8988T (cell line): ENCODE measurements at places on chromosomes 12 and 14.

DNA sequence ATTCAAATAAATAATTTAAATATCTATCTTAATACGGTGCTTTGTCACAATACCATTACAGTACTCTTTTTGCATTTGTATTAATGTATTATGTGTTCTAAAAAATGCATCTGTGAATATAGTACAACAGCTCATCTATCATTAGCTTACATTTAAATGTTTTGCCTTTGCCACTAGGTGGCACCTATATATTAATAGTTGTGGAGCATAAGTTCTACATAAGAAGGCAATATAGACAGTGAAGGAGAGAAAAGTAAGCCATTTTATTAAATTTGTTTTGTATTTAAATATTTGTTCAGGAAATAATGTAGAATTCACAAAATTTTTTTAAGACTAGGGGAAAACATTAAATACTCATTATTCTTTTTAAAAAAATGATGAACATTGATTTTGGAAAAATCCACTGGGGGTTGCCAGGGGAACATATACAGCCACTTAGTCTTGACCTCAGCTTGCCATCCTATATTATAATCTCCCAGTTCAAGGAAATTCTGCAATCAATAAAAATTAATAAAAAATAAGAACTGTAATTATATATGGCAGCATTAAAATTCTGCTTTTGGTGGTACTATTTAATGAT is 9.8 kb downstream of the CCER1 start:
- DNase-seq, result no peak

- no peak for DNase-seq
Measured at GRCh38 chr12:107684990-107685359, 624 bp upstream of the PWP1 start.

GRCh38 chr12:48933664-48934311 is 8.5 kb upstream of the FKBP11 start:
- no peak for DNase-seq

DNA sequence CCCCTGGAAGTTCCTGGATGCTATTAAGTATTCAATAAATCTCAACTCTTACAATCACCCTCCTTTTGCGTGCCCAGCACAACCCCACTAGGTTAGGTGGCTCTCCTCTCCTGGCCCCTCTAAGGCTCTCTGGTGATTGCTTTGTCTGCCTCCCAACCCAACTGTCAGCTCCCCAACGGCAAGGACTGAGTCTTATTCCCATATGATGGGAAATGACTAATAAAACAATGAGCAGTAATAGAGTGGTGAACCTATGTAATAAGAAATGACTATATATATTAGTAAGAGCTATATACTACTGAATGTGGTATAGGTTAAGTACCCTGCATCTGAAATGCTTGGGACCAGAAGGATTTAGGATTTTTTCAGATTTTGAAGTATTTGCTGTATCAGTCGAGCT is 8.1 kb downstream of the APPL2 start:
- no peak for DNase-seq

DNA sequence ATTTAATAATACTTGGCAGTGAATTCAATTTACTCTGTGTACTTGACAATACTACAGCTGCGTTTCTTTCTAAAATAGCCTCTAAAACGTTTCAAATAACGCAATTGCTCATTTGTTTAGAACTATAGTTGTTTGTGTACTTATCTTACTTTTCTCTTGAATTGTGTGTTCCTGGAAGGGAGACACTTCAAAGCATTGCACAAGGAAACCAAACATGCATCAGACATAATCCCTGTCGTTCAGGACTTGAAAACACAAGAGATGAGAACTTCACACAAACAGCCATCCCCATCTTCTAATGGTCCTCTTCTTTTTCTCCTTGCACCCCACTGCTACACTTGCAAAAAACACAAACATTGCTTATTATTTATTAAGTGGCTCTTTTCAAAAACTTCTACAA is 38.5 kb downstream of the PTGER2 start:
- no peak for DNase-seq

GRCh38 chr12:59808317-59808910 is 212.6 kb downstream of the SLC16A7 start:
- DNase-seq, result no peak

DNA sequence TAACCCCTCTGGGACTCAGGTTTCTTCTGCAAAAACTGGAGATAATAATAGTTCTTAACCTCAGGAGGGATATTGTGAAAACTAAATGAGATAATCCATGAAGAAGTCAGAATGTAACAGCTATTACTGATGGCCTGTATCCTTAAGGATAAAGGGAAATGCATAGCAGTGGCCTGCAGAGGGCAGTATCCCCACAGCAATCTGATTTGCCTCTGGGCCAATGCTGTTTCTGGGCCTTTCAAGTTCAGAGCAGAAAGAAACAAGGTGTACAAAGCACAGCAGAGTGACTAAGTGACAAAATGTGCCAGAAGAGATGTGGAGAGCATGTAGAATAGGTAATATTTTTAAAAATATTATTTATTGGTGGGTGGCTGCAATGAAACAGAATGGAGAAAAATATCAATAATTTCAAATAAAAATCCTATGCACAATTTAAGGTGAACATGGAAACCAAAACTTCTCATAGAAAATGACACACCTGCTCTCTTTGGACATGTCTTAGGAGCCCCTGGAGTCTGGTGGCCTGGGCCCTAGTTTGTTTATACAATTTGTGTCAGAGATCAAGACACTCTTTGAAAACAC is 90.3 kb downstream of the C12orf75 start:
- peak; percentile 19 for DNase-seq

GRCh38 chr12:114396869-114397719 is 8.8 kb downstream of the TBX5 start:
- DNase-seq, result no peak

DNA sequence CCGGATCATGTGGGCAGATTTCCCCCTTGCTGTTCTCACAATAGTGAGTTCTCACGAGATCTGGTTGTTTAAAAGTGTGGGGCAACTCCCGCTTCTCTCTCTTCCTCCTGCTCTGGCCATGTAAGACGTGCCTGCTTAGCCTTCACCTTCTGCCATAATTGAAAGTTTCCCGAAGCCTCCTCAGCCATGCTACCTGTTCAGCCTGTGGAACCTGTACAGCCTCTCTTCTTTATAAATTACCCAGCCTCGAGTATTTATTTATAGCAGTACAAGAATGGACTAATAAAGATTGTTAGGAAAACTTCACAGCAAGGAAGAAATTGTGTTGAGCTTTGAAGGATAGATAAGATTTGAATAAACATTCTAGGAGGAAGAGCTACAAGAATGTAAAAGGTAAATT is 52.1 kb downstream of the KDM5A start:
- no peak for DNase-seq

DNA sequence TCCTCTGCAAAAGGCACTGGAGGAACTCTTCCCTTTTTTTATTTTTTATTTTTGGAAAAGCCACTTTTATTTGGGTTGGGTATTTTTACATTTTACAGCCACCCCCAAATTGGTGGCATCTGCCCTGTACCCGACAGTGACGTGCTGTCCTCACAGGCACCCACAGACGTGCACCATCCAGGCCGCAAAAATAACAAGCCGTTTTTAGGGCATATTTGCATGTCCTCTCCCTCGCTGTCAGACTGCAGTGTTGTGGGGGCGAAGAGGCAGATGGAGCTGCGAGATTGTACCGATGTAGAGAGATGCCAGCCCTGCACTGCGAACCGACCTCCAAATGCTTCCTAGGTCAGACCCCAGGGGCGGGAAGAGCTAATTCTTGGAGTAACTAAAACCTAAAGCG is 12.2 kb downstream of the JDP2 start:
- no peak for DNase-seq

DNA sequence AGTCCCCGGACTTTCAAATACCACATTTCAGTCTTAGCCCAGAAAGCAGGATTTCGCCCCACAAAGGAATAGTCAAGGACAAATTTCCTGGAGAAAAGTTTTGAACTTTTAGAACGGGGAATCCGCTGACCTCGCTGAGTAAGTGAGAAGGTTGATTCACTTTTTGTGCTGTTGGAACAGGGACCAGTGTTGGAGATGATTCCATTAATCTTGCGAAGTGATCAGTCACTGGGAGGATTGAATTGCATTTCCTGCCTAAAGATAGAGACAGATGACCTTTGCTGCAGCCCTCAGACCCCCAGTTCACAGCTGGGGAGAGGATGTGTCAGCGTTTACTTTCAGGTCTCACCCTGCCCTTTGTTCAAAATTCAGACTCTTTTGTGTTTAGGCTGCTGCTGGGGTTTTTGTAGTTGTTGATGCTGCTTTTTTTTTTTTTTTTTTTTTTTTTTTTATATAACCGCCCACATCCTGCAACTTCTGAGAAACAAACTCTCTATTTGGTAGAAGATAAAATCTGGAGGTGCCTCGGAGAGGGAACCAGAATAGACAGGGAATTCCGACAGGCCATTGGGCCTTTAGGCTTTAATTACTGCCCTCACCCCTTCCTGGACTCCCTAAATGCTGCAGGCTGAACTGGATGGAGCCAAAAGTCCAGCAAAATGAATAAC is 9.8 kb upstream of the KDM2B start:
- DNase-seq, result no peak

DNA sequence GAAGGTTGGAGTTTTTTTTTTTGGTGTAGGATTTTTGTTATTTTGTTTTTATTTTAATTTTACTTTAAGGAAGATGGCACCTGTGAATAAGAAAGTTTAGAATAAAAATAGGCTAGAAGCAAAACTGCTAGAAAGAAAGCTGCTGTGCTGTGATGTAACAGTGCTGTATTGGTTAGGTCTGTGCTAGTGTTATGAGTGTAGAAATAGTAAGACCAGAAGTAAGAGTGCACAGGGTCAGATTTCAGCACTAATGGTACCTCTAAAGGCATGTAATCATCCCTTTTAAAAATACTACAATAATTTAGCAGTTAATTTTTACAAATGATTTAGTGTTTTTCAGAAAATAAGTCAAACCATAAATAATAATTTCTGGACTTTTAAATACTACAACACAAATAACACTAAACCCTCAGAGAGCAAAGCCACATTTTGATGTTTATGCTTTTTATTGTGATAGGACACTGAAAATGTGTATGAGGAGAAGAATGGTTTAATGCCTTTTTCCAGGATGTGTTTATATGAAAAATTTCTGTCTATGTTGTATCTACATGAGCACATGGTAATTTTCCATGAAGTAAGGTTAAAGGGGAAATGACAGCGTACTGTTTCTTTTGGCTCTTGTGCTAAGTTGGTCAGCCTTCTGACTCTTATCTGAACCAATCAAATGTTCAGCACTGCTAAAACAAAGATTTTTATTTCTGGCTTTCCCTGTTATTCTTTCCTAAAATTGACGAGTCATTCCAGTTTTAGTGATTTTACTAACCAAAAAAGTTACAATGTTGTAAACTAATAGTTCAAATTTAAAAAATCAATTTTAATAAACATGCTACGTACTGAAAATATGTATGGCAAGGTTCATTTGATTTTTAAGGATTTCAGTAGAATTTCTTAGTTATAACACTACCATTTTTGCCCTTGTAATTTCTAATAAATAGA is 96.1 kb downstream of the PPHLN1 start:
- DNase-seq, result no peak

GRCh38 chr14:100731011-100731670 is 4.4 kb downstream of the DLK1 start:
- peak; percentile 23 for DNase-seq

- no peak for DNase-seq
Measured at GRCh38 chr12:68957273-68957672, 24.3 kb upstream of the CPM start.

- no peak for DNase-seq
Measured at GRCh38 chr14:52069307-52070050, 620 bp upstream of the NID2 start.

DNA sequence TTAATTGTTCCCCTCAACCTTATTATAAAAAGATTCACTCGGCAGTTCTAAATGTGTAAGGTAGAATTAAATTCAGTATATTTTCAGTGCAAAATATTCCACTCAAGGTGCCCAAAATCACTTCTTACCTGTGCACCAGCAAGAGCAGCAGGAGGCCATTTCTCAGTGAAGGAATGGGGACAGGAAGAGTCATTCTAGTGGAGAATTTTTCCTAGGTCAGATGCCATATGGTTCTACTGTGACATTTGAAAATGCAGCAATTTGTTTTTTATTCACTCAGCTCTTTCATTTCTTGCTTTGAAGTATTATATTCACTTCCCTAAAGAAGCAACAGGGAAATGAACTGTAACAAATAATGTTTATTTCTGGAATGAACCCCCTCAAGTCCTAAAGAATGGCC is 264.0 kb upstream of the SYT1 start:
- no peak for DNase-seq

GRCh38 chr12:1946296-1946695 is 27.8 kb upstream of the CACNA2D4 start:
- no peak for DNase-seq

GRCh38 chr12:57893431-57894353 is 47.2 kb upstream of the CTDSP2 start:
- DNase-seq, result no peak

DNA sequence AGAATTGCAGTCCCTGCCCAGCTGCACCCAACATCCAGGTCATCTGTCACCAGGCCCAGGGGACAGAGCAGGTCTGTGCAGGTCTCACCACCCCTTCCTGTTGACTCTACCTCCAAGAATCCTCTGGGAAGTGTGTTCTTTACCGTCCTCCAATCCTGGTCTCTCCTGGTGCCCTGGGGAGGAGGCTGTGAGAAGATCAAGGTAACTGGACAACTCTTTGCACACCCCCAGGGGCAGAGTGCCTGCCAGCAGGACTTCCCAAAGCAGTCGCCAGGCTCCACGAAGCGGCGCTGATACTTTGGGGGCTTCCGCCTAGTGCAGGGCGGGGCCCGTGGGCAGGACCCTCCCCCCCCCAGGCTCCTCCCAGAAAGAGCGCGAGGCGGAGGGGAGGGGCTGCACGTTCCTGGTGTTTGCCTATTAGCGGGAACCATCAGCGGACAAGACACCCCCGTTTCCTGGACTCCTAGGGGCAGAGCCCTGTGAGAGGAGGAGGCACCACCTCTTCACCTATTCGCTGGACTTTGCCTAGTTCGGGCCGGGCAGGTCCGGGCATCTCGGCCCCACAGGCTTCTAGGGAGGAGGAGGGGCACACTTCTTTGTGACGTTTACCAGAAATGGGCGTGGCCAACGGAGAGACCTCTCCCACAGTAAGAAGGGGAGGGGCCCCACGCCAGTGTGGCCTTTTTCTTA is 918.0 kb downstream of the AACS start:
- DNase-seq, result no peak

DNA sequence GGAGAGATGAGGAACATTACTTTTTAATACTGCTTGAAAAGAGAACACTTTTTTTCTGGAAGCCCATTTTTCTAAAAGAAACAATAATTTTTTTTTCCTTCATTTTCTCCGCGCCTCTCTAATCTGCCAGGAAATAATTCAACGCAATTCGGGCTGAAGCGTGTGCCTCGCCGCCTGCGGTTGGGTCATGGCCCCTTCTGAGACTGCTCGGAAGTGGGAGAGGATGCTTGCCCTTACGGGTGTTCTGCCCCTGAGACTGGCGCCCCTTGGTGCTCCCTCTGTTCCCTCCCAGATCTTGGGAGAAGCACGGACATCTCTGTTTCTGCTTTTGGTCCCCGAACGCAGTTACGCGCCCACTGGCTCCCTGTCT is 332 bp upstream of the TBC1D30 start:
- no peak for DNase-seq

GRCh38 chr14:101776344-101776743 is 14.8 kb downstream of the PPP2R5C start:
- DNase-seq, result no peak

- no peak for DNase-seq
Measured at GRCh38 chr12:44381341-44381740, 494.8 kb downstream of the NELL2 start.
